Stimulated activated CD4-positive, alpha-beta T cell treated with anti-CD3 and anti-CD28 coated beads, Interleukin-12 subunit alpha, Interleukin-12 subunit beta, amount 100 ng/mL, for 48 hours (primary cell): ENCODE measurements at places on chromosomes 2 and 18.

DNA sequence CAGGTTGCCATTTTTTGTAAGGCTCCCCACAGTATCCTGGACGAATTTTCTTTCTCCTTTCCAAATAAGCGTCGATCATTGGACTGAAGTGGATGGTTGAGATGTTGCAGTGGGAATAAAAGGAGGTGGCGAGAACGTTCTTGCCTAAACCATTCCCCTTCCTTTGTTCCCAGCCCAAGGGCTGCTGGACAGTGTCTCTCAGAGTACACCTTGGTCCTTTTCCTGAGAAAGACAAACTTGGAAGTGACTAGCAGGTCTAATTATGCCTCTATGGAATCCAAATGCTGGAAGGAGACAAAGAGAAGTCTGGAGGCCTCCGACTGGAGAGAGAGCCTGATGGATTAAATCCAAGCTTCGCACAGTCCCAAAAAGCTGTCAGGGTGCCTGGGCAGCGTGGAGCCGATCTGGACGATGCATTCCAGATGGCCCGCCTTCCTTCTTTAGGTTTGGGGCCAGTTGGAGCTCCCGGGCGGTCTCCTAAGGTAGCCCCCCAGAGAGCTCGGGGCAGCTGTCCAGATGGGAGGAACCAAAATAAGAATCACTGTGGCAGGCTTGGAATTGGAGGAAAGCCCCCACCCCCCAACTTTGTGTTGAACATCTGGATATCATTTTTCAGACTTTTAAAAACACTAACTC, 186.8 kb downstream of the TMEM247 start:
- DNase-seq, result no peak

DNA sequence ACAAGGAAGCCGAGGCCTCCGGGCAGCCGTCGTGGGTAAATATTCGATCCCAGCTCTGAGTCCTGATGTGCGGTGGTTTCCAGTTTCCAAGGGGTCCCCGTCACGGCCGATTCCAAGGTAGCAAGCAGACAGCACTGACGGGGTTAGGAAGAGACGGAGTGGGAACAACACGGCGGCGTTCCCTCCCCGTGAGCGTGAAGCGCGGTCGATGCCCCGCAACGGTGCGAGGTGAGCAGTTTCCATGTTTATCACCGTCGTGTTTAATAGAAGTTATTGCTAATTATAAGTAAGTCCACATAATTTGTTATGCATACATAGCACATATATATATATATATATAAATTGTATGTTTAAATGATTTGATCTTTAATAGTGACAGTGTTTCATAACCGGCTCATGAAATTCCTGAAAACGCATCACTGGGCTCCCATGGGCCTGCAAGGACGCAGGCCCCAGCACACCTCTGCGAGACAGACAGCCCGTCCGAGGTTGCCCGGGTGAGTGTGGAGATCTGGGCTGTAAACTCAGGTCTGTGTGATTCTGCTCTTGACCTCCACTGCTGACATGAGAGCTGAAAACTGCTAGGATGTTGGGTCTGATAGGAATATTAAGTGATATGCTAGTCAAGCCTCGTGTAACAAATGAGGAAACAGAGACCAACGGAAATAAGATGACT, 243.5 kb upstream of the SALL3 start:
- DNase-seq, result no peak

GRCh38 chr2:159961037-159961436, 101.4 kb downstream of the PLA2R1 start:
- no peak for DNase-seq

DNA sequence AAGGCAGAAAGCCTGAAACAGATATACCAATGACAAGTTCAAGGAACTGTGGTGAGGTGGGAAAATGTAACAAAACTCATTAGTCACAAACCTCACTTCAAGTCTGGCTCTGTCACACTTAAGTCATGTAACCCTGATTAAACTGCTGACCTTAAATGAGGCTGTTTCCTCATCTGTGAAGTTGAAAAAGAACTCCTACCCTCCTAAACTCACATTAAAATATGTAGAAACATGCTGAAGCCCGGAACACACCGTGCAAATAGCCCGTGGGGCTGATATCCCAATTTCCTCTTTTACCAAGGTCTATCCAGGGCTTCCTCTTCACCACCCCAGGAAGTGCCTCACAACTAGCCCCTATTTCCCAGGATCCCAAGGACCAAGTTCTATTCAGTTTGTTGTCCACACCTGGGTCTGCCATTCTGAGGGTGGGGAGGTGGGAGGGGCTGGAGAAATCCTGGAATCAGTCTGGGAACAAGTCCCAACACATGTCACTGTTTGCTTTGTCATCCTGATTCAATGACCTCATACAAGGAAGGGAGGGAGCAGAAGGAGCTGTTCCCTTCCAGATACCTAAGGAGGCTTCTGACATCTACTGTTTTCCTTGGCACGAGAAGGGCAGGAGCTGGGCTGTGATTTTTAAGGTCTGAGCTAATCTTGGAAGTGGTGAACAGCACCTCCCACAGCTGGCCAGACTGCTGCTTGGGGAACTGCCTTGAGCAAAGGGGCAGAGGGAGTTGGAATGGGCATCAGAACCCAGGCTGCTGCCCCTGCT, 42.3 kb downstream of the SLC4A1AP start:
- DNase-seq, result no peak

DNA sequence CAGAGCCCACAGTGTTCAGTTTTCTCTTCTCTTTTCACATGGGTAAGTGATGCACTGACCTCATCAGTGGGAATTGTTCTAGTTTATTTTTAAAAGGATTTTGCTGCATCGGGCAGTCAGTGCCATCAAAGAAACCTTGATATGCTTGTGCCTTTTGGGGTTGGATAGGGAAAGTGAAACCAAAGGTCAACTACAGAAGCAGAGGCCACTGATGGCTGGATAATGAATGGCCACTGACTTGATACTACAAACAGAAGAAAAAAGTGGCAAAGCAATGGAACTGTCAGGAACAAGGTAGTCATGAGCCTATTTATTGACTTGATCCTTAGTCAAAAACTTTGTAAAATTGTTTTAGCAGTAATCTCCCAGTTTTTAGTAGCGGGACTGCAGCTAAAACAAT, 636.3 kb upstream of the ZEB2 start:
- DNase-seq, result no peak

GRCh38 chr18:50970006-50970405, 2.2 kb downstream of the ELAC1 start:
- no peak for DNase-seq

DNA sequence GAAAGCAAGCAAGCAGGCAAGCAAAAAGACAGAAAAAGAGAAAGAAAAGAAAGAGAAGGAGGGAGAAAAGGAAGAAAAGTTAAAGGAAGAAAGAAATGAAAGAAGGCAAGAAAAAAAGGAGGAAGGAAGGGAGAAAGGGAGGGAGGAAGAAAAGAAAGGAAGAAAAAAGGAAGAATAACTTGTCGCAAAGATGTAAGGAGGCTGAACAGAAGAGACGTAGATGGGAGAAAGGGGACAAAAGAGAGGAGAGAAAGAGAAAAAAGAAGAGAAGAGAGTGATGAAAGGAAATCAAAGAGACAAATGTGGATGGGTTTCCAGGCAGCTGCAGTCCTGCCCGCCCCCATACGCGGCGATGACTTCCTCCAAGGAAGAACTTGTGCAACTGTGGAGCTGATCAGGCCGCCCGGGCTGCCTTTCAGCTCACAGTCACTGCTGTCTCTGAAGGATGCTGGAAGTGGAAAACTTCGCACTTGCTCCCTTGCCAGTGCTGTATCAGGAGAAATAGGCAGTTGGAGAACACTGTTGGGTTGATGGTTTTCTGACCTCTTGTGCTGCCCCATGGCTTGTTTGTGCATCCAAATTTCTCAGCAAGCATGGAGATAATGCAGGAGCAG, 52.9 kb downstream of the TRIB2 start:
- no peak for DNase-seq
